Cardiac atrium fibroblast (primary cell): ENCODE measurements at places on chromosomes 6 and 20. TPM values are rescaled to one million over a fixed set of nuclear protein-coding genes. Genes with fewer than 3 reads are reported as not detected.

The ACOT13 gene
- total RNA-seq, result 3.1 and 3.2 TPM in 2 replicates

The CD2AP gene
- total RNA-seq, result 10.7 and 12.8 TPM in 2 replicates

The PREX1 gene
- 6.9 and 9.9 TPM in 2 replicates for total RNA-seq

The CYP24A1 gene
- total RNA-seq, result not detected in 2 replicates

The PTCRA gene
- not detected in 2 replicates for total RNA-seq

The TREML4 gene
- total RNA-seq, result not detected in 2 replicates

The UNC5CL gene
- total RNA-seq, result not detected in 2 replicates

The FGD2 gene
- total RNA-seq, result not detected in 2 replicates

The HLA-DOB gene
- total RNA-seq, result 0.36 TPM in 1 of 2 replicates, not detected in the other

The VGLL2 gene
- total RNA-seq, result not detected in 2 replicates

The PGC gene
- total RNA-seq, result not detected in 2 replicates

The C20orf202 gene
- total RNA-seq, result not detected in 2 replicates

The ZBTB12 gene
- 1.8 and 2.1 TPM in 2 replicates for total RNA-seq

The RIMS1 gene
- total RNA-seq, result not detected in 2 replicates

The GNRH2 gene
- total RNA-seq, result not detected in 2 replicates

The SNX3 gene
- total RNA-seq, result 149 and 161 TPM in 2 replicates

The HSD17B8 gene
- 3.1 and 9.0 TPM in 2 replicates for total RNA-seq

The WFDC5 gene
- not detected in 2 replicates for total RNA-seq

The CPNE5 gene
- total RNA-seq, result under 0.01 and 1.1 TPM in 2 replicates

The TFAP2D gene
- not detected in 2 replicates for total RNA-seq
